ENCODE measurements at places on chromosomes 7 and 10.

DNA sequence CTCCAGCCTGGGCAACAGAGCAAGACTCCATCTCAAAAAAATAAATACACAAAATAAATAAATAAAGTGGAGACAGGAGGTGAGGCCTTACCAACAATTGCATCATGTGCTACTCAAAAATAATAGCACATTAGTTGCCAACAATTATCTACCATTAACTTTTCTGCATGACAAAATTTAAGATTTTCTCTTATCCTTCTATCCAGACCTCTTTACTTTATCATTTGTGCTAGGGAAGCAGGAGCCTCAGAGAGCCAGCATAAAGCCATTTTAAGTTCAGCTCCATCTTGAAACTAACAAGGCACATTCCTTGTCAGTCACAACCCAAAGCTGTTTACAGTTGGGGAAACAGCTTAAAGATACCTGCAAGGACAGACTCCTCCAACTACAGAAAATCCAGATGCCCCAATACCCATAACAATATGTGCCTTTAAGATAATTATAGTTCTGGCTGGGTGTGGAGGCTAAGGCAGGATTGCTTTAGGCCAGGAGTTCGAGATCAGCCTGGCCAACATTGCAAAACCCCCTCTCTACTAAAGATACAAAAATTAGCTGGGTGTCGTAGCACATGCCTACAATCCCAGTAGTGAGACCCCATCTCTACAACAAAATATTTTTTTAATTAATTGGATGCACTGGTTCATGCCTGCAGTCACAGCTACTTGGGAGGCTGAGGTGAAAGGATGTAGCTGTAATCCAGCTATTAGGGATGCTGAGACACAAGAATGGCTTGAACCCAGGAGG, 2.2 kb upstream of the AP1S1 start:
- DNase-seq = no peak

DNA sequence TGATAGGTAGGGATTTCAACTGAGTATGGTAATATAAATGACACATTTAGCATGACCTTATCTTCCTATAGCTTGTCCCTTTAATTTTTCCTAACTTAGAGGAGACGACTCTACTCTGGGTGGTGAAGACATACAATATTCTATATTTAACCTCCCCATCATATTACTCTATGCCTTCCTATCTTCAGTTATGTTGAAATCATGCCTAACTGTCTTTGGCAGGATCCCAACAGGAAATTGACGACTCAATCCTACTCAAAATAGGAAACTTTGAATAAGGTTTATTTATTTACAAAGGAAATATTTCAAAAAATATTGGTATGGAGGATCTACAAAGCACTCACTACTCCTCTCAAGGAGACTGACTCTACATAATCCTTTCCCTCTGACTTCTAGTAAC, 24.1 kb upstream of the SEMA3A start:
- no peak for DNase-seq

DNA sequence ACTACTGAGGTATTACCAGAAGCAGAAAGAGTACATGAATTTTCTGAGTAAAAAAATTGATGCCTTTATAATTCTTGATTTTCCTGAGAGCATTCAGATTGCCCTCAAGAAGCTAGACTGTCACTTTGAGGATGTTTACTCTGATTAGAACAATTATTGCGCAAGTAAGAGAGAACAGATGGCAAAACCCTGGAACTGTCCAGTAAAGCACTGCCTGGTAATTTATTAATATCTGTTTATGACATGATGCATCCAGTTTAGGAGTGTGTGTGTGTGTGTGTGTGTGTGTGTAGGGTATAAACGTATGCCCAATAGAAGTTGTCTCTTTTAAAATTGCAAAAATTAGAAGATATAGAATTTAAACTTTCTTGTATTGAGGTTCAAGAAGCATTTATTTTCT, 379.7 kb downstream of the PHTF2 start:
- DNase-seq = no peak

DNA sequence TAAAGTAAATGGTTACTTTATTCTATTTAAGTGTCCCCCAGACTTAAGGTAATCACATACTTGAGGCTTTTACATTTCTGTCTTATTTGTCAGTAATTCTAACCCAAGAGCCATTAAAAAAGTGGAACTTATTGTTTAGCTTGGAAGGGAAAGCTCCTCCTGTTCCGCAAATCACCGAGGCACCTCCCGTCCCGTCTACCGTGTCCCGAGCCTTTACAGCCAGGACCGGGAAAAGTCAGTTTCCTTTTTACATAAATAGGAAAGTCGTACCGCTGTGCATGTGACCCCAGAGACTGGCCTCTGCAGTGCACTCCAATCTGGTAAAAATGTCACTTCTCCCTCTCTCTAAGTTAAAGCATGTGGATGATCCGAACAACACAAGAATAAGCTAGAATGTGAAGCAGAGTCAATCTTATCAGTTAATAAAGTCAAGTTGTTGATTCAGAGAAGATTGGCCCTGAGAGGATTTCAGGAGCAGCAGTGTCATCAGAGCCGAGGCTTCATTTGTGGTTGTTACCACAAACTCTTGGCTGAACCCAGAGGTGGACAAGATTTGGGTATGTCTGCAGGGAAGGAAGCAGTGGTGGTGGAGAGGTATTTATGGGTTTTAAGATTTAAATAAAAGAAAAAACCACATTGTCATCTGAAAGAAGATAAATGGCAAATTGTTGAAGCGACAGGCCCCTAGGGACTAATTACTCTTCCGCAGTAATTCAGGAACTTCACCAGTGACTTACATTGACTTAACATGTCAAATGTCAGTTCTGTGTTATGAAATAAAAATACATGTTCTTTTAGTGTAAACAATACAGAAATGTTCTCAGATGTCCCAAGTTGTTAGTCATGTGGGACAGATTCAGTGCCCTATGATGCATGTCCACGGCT, 316.6 kb upstream of the ZNF32 start:
- no peak for DNase-seq

GRCh38 chr7:155375337-155376277, 77.9 kb downstream of the INSIG1 start:
- no peak for DNase-seq

DNA sequence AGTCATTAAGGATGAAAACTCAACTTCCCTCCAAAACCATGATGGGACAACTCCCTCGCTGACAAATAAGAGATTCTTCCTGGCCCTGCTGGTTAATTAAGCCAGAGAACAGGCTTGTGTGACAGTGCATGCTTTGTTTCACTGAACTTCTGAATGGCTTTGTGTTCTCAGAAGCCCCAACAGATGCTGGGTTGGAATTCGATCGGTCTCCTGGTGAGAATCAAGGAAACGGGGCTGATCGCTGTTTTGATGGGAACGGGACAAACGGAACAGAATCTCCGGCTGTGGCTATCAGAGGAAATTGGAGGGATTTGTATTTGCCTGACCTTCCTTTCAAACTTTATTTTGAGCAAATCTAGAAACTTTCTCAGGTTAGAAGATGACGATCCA, 145.0 kb downstream of the RNF216 start:
- no peak for DNase-seq

DNA sequence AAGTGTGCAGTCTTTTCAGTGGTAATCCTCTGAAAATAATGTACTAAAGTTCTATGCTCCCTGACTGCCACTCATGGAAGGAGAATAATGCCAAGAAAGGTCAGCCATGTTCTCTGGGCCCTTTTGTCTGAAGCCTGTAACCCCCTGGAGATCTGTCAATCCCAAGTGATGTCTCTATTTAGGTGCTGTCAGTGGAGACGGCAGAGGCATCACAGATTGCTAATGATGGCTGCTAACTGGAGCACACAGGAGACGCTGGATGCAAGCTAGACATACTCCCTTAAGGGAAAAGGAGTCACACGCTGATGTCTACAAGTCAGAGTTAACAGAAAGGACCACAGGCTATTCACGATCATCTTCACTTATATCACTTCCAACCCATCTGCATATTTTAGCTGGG, 118.8 kb downstream of the RSU1 start:
- DNase-seq = no peak

DNA sequence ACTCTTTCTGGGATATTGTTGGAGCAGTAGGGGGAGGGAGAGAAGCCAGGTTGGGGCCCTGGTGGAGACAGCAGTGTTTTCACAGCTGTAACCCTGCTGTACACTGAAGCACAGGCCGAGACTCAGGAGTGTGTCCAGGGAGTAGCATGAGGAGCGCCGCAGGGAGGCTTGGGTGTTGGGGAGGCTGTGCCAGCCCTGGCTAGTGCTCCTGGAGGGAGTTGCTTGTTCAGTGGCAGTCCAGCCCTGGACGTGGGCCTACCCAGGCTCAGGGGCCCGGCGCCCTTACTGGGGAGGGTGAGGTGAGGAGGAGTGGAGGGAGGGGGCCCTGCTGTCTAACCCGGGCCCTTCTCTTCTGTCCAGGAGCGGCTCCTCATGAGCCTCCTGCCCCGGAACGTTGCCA, 35.9 kb downstream of the ADCY1 start:
- no peak for DNase-seq

DNA sequence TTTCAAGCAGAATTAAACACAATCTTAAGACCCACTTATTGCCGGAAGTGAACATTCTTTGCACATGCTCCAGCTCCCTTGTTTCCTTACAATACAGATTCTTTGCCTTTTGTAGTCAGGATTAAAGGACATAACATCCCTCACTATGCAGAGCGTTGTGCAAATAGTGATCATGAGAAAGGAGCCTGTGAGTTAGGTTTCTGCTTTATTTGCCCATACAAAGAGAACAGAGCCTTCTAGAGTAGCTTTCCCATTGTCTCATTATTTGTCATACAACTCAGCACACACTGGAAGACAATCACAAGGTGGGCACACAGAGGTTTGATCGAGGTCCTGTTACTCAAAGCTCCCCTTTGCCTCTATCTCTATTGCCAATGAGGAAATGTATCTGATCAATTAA, 48.2 kb upstream of the WDR11 start:
- no peak for DNase-seq

- DNase-seq = no peak
These were observed 233.1 kb upstream of the IGFBP3 start for GRCh38 chr7:46153951-46154787.
